ENCODE measurements at places on chromosomes 6 and 20. TPM values are rescaled to one million over a fixed set of nuclear protein-coding genes. Genes with fewer than 3 reads are reported as not detected.

- no peak for DNase-seq
- no peak within 1 kb of the TSS for H3K4me3 ChIP-seq
- no peaks in the 10 kb centered on the region for H3K36me3 ChIP-seq
- H3K4me1 ChIP-seq, result peaks cover 4% of the 10 kb centered on the region
- H3K27me3 ChIP-seq, result peaks cover 11% of the 10 kb centered on the region
- no peak within 1 kb of the TSS for H3K27ac ChIP-seq
Measured at GRCh38 chr6:31586008-31586407, at the start of gene LST1. Gene LST1 (plus strand): TSS chr6:31586277. CDS start chr6:31587300, 1,023 bp downstream.

- H3K4me3 ChIP-seq, result no peak overlapping the region
- no peaks in the 10 kb centered on the region for H3K36me3 ChIP-seq
- H3K27ac ChIP-seq, result no peak overlapping the region
- no peaks in the 10 kb centered on the region for H3K27me3 ChIP-seq
Measured at GRCh38 chr6:113304116-113304515, 553.0 kb upstream of the MARCKS start.

DNA sequence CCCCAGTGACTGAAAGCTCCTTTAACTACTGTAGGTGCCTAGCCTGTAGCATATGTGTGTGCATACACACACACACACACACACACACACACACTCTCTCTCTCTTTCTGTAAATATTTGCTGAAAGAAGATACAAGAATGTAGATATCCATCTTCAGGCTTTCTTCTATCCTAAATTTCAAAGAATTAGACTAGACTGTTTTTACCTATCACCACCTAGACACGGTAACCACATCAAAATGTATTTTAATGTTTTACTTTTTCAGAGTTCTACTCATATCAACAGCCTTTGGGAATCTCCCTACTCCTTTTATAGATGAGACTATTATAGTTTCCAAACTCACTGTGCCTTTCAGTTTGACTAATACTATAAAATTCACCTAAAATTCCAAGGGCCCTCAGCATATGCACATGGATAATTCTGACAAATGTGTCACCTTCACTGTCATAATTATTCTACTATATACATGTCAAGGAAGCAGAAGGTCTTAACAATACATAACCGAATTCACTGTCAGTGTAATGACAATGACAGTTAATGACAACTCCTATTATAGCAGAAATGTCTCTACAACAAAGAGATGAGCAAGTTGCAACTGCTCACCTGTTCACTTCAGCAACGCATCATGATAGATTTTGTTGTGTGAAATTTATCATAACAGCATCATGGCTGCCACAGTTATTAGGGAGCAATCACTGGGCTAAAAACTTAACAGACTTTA lies 236.5 kb downstream of the GMPR start:
- H3K36me3 ChIP-seq, result peaks cover 5% of the 10 kb centered on the region
- H3K4me1 ChIP-seq, result peaks cover 23% of the 10 kb centered on the region
- H3K27ac ChIP-seq, result no peak overlapping the region

DNA sequence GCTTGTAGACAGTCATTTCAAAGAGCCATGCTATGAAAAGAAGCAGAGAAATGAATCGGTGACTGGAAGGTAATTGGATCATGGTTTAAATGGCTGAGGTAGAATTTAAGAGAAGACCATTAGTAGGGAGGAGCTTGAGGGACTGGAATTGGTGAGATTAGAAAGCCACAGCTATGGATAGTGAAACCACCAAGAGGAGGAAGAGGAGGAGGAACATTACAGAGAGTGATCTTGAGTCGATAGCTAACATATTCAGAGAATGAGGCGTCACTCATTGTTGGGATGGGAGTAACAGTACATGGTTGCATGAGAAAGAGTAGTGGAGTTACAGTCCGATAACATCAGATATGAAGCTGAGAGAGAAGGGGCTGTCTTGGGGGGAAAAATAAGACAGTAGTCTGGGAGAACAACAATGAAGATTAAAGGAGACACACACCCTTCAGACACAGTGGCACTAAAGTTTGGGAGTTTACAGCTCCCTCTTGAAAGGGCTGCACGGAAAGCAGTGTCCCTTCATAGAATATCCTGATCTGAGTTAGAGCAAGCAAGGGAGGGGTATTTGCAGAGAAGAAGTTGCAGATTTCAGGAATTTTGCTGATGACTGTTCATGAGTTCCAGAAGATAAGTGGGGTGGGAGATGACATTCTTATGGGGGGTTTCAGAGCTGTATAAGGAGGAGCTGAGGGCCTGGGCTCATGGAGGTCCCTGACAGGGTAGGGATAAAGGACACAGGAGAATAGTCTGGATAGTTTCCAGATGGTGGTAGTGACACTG lies 15.1 kb upstream of the LAMP5 start:
- H3K4me3 ChIP-seq, result no peak overlapping the region
- no peaks in the 10 kb centered on the region for H3K36me3 ChIP-seq
- H3K27me3 ChIP-seq, result peaks cover 11% of the 10 kb centered on the region

SNPH gene
- 3.1 TPM for polyA plus RNA-seq

GRCh38 chr20:12098421-12098820 lies 180.7 kb downstream of the BTBD3 start:
- no peak for DNase-seq
- no peaks in the 10 kb centered on the region for H3K4me1 ChIP-seq
- H3K27me3 ChIP-seq, result no peaks in the 10 kb centered on the region
- H3K27ac ChIP-seq, result no peak overlapping the region
- H3K4me3 ChIP-seq, result no peak overlapping the region

PLAGL2 gene
- 7.7 TPM for polyA plus RNA-seq

GRCh38 chr6:163412801-163413344 lies 1.6 kb upstream of the QKI start:
- peak overlapping the region; percentile 100 for H3K4me3 ChIP-seq
- DNase-seq, result no peak
- H3K4me1 ChIP-seq, result no peaks in the 10 kb centered on the region
- H3K27me3 ChIP-seq, result no peaks in the 10 kb centered on the region
- no peaks in the 10 kb centered on the region for H3K36me3 ChIP-seq
- H3K27ac ChIP-seq, result peak overlapping the region; percentile 78

TPBG gene
- polyA plus RNA-seq, result 75.6 TPM

CAGE1 gene
- not detected for polyA plus RNA-seq

GRCh38 chr6:109381747-109382575 lies at the start of gene CD164:
Gene CD164 (minus strand): TSS chr6:109382467. CDS start chr6:109382378, 89 bp downstream.
- H3K27ac ChIP-seq, result peak within 1 kb of the TSS; percentile 98
- no peaks in the 10 kb centered on the region for H3K4me1 ChIP-seq
- peak; percentile 93 for DNase-seq
- H3K27me3 ChIP-seq, result peaks cover 4% of the 10 kb centered on the region
- H3K4me3 ChIP-seq, result peak within 1 kb of the TSS; percentile 64

ORC3 gene
- polyA plus RNA-seq, result 17.8 TPM

LGSN gene
- not detected for polyA plus RNA-seq

DNA sequence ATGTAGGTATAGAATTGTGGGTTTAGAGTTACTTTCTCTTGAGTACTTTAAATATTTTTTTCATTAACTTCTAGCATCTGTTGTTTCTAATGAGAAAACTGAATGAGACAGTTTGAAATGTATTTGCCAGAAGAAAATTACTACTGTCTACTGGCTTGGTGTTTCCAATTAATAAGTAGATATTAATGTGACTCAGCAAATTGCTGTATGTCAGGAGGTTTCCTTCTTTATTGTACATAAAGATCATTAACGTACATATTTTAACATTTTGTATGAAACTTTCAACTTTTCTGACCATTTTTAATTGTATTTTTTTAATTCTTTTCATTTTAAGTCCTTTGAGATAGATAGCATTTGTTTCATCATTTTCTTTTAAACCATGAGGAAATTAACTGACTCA lies 135.1 kb upstream of the SLC22A23 start:
- no peak for DNase-seq
- no peak overlapping the region for H3K4me3 ChIP-seq
- H3K27me3 ChIP-seq, result peaks cover 10% of the 10 kb centered on the region
- no peaks in the 10 kb centered on the region for H3K36me3 ChIP-seq

DNA sequence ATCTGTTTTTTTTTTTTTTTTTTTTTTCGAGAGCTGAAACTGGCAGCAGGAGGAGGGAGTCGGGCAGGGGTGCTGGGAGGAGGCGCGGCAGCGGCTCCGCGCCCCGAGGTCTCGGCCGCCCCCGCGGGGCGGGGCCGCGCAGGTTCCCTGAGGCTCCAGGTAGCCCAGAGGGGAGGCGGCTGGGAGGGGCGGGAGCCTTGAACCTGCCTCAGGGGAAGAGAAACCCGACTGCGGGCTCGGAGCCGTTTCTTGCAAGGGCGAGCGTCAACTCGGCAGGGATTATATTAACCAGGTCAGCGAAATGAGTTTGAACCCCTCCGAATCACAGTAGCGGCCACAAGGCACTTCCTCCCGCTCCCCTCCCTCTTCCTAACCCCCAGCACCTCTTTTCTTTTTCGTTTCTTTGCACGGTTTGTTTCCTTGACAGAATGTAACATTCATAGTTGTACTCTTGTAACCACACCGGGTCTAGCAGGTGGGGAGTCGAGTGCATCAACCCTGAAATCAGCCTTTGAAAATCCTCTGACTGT lies 2.0 kb downstream of the MYB start:
- H3K4me3 ChIP-seq, result no peak overlapping the region
- no peak overlapping the region for H3K27ac ChIP-seq
- peaks cover 32% of the 10 kb centered on the region for H3K27me3 ChIP-seq
- no peaks in the 10 kb centered on the region for H3K36me3 ChIP-seq
- peaks cover 4% of the 10 kb centered on the region for H3K4me1 ChIP-seq

Data from IMR-90 (cell line).